ENCODE measurements at places on chromosomes 4 and X. TPM values are rescaled to one million over a fixed set of nuclear protein-coding genes. Genes with fewer than 3 reads are reported as not detected.
A peak's percentile ranks its signal among the peaks of the same experiment; 100 is the strongest.

- DNase-seq: no peak
Measured at GRCh38 chr4:26150948-26151347, 169.9 kb upstream of the RBPJ start.

GRCh38 chr4:6878451-6879059, 31.1 kb upstream of the TBC1D14 start:
- DNase-seq: no peak

DNA sequence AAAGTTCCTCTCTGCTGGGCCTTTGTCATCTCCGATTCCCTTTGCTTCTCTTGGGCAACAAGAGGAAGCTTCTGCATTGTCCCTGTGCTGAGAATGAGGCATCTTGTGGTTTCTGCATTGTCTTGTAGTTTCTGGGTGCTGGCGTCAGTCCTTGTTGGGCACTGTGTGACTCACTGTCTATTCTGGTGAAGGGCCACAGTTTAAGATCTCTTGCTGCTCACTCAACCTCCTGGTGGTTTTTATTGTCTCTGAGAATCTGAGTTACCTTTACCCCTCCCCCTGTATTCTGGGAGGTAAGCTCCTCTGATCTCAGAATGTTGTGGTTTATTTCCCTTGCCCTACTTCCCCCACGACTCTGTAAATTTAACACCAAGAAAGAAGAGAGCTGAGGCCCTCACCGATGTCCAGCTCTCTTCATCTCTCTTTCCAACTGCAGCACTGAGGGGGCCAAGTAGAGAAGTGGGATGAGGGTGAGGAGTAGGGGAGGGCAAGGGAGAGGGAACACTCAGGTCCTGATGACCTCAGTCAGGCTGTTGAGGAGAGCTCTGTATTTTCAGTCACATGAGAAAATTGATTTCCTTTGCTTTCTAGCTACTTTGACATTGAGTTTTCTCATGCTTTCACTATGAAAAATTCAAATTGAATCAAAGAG, 441.6 kb upstream of the PITX2 start:
- peak; percentile 14 for DNase-seq

DNA sequence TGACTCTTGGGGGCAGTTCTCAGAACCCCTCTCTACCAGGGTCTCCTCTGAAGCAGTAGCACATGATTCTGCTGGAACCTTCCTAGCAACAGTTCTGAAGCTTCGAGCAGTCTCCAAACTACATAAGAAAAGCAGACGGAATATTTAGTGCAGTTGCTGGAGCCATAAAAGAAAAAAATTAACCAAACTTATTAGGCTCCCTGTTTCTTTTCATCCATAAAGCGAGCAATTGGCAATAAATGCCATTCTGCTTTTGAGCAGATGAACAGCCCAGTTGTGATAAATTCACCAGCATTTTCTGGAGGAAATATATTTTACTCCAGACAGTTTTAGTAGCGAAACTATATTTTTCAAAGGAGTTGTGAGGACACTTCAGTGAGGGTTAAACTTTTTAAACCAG, 250.1 kb upstream of the BOD1L1 start:
- DNase-seq: no peak

DNA sequence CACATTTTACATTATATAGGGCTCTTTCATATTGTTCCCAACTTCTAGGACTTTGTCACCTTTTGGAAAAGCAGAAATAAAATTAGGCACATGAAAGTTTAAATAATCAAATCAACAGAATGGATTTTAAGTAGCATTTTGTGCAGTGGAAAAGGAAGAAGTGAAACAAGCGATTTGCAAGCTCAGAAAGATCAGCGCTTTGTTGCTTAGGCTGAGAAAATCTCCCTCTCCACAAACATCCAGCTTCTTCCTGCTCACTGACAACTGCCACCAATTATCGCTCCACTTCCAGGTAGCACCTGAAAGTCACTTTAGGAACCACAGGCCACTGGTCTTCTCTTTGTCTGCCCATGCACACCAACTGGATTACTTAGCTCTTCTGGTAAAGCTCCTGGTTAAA, 2.0 kb upstream of the PDK3 start:
- no peak for DNase-seq

GRCh38 chrX:9196961-9197640, 163.2 kb upstream of the FAM9B start:
- no peak for DNase-seq

- DNase-seq: no peak
Measured at GRCh38 chr4:76639288-76639687, 204.3 kb downstream of the SHROOM3 start.

GRCh38 chr4:71595576-71596108, 188.2 kb downstream of the GC start:
- DNase-seq: no peak

DNA sequence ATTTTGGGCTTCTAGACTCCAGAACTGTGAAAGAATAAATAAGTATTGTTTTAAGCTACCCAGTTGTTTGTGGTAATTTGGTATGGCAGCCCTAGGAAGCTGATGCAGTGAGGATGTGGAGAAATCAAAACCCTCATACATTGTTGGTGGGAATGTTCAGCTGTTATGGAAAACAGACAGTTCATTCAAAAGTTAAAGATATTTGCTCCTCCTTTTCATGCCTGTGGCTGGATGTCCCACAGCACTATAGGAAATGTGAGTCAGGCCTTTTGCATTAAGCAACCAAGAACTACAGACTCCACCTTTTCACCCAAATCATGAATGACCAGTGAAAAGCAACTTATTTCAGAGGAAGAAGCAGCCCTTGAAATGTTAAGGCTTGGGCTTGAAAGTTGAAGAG, 6.7 kb downstream of the BBS12 start:
- no peak for DNase-seq

DNA sequence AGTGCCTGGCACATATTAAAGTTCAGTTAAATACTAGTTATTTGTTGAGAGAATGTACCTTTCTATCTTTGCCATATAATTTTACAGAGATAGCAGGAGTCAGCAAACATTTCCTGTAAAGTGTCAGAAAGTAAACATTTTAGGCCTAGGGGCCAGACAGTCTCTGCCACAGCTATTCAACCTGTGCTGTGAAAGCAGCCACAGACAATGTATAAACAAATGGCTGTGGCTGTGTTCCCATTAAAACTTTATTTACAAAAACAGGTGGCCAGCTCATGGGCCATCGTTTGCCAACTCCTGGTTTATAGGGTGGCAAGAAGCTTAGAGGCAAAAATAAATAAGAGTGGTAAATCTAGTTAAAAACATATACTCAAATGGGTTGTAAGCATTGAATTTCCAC, 34.0 kb upstream of the BRS3 start:
- no peak for DNase-seq

GRCh38 chr4:171891038-171891437, 77.8 kb downstream of the GALNTL6 start:
- DNase-seq: peak; percentile 2

DNA sequence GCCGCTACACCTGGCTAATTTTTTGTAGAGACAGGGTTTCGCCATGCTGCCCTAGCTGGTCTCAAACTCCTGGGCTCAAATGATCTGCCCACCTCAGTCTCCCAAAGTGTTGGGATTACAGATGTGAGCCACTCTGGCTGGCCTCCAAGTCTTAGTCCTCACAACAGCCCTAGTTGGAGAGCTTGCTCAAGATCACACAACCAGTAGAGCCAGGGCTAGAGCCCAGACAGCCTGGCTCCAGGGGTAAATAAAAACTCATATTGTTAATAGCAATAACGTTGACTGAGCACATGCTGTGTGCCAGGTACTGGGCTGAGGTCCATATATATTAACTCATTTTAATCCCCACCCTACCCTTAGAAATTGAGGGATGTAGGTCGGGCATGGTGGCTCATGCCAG, 7.3 kb upstream of the JAKMIP1 start:
- no peak for DNase-seq

DNA sequence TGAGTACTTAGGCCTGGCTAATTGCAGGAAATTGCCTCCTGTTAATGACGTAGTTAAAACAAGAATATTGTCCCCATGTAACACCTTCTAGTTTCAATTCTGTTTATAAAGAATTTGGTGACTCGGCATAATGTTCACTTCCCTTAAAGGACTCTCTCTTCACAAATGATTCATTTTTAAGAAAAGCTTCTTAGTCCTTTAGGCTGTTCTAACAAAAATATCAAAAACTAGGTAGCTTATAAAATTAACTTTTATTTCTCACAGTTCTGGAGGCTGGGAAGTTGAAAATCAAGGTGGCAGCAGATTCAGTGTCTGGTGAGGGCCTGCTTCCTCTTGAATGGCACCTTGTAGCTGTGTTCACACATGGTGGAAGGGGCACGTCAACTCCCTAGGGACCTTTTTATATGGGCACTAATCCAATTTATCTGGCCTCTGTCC, 23.8 kb downstream of the COL25A1 start:
- DNase-seq: no peak

- no peak for DNase-seq
Measured at GRCh38 chr4:6566391-6567190, 8.4 kb upstream of the MAN2B2 start.

GRCh38 chr4:101393256-101393655, 45.9 kb upstream of the PPP3CA start:
- no peak for DNase-seq

- DNase-seq: no peak
Measured at GRCh38 chr4:13215560-13215959, 268.6 kb downstream of the RAB28 start.

DNA sequence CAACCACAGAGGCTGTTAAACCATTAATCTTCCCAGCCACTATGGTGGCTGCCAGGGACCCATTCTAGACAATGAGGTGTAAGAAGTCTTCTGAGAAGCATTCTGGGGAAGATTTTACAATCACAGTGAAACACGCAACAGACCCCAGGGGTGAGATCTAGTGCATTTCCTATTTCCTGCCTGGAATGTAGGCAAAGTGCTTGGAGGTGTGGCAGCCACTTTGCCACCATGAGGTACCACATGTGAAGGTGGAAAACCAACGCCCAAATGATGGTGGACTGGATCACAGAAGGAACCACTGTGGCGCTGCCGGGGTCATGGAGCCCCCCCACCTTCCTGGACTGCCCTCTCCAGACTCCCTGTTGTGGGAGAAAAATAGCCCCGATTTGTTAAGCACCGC, 61.8 kb downstream of the WFS1 start:
- no peak for DNase-seq

GRCh38 chr4:156941940-156942548, 29.6 kb downstream of the PDGFC start:
- peak; percentile 7 for DNase-seq

GRCh38 chr4:610411-611261, 14.7 kb upstream of the PDE6B start:
- DNase-seq: peak; percentile 53

DNA sequence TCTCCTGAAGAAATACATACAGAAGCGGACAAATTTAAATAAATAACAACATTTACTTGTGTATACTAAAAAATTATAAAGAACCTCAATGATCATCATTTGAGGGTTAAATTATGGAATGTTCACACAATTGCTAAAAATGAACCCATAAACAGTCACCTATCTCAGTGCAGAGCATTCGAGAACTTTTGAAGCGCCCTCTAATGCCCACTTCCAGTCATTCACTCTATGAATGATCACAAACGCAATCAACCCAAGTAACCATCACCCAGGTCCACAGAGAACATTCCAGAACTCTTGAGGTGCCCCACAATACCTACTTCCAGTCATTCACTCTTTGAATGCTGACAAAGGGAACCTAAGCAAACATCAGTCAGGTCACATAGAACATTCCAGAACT, 103.5 kb upstream of the PLAC1 start:
- no peak for DNase-seq

- no peak for DNase-seq
Measured at GRCh38 chr4:66490729-66491128, 820.4 kb upstream of the EPHA5 start.

DNA sequence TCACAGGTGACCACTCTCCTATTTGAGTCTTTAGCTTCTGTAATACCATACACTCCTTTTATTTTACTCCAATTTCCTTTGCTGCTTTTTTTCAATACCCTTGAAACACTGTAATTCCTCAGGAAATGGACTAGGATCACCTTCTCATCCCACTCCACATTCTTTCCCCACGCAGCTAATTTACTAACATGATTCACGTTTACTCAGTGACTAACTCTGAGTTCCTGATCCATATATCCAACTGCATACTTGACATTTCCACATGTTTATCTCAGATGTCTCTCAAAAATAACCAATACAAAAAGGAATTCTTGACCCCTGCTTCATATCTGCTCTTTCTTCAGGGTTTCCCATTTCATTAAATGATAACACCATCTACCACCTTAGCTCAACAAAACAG, 19.9 kb downstream of the RPS6KA6 start:
- no peak for DNase-seq

DNA sequence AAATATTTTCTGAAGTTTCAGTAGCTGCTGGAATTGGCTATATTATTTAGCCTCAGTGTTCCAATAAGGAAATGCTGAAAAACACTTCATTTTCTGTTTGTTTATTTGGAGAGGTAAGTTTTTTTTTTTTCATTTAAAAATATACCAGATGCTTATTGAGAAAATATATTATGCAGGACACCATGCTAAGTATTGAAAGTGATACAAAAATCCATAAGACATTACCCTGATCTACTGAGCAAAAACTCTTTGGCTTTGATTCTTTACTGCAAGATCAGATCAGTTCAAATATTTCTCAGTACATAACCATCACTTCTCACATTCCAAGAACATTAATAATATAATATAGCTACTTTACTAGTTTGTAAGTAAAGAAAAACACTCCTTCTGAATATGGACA, 123.4 kb upstream of the PACRGL start:
- no peak for DNase-seq

DNA sequence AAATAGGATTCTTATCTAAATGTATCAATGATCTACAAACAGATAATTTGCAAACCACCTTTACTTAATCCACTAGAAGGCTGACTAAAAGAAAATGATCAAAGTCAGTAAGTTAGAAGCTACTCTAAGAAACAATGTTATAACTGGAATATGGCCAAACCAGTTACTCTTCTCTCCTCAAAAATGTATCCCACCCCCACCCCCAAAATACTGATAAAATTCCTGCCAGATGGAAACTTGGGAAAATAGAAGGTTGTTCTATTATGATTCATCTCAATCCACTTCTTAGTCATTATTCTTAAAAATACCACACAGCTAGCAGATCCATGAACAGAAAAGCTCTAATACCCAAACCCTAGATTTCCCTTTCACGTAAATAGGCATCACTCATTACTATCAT, 206.4 kb downstream of the KLHL13 start:
- no peak for DNase-seq

The FGF13 gene
- total RNA-seq: 81.2 TPM

The SPANXC gene
- not detected for total RNA-seq

The ADGRG2 gene
- 7.8 TPM for total RNA-seq

The ARHGEF38 gene
- total RNA-seq: not detected

The NLRP2B gene
- not detected for total RNA-seq

The GRIA3 gene
- total RNA-seq: 1.8 TPM

The ITGB1BP2 gene
- total RNA-seq: 4.2 TPM

The MAP7D2 gene
- total RNA-seq: 0.45 TPM

The TMPRSS11A gene
- not detected for total RNA-seq

The PALLD gene
- total RNA-seq: 10.3 TPM

The FAM53A gene
- 7.4 TPM for total RNA-seq

The POU3F4 gene
- total RNA-seq: 0.37 TPM

The OPN1MW gene
- total RNA-seq: not detected

The RENBP gene
- 18.3 TPM for total RNA-seq

The MND1 gene
- 32.1 TPM for total RNA-seq

The GPC4 gene
- 96.5 TPM for total RNA-seq

The TRIM60 gene
- not detected for total RNA-seq

All from H7 (cell line).